Right renal cortex interstitium (tissue), 3 donors: ENCODE measurements at places on chromosomes 6 and 20.

DNA sequence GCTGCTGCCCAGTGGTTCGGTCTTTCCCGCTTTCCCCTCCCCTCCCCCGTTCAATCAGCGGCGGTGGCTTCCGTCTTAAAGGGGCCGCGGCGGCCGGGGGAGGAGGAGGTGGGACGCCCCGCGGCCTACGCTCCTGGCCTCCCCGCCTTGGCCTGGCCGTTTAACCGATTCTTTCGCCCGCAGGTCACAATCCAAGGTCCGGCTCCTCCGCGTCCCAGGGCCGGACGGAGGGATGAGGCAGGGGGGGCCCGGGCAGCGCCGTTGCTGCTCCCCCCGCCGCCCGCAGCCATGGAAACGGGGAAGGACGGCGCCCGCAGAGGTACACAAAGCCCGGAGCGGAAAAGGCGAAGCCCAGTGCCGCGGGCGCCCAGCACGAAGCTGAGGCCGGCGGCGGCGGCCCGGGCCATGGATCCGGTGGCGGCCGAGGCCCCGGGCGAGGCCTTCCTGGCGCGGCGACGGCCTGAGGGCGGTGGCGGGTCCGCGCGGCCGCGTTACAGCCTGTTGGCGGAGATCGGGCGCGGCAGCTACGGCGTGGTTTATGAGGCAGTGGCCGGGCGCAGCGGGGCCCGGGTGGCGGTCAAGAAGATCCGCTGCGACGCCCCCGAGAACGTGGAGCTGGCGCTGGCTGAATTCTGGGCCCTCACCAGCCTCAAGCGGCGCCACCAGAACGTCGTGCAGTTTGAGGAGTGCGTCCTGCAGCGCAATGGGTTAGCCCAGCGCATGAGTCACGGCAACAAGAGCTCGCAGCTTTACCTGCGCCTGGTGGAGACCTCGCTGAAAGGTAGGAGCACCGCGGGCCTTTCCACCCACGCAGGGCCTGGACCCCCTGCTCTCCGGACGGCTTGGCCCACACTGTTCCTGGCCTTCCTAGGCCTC lies 1.2 kb downstream of the STK35 start:
- no peak for DNase-seq

- DNase-seq = no peak
These were observed 753 bp upstream of the PERP start for GRCh38 chr6:138107752-138108592.

GRCh38 chr20:60056407-60057122 lies 98.3 kb downstream of the CDH26 start:
- no peak for DNase-seq

GRCh38 chr20:45308117-45308778 lies at the start of gene MATN4:
MATN4 (minus strand) TSS chr20:45308299; CDS start chr20:45305582, 2,717 bp downstream.
- DNase-seq = no peak

GRCh38 chr20:481167-481566 lies 18.8 kb upstream of the TBC1D20 start:
- no peak for DNase-seq

GRCh38 chr6:87671555-87672029 lies 30.4 kb downstream of the AKIRIN2 start:
- DNase-seq = no peak

GRCh38 chr20:13261460-13262301 lies 40.6 kb downstream of the ISM1 start:
- DNase-seq = no peak

DNA sequence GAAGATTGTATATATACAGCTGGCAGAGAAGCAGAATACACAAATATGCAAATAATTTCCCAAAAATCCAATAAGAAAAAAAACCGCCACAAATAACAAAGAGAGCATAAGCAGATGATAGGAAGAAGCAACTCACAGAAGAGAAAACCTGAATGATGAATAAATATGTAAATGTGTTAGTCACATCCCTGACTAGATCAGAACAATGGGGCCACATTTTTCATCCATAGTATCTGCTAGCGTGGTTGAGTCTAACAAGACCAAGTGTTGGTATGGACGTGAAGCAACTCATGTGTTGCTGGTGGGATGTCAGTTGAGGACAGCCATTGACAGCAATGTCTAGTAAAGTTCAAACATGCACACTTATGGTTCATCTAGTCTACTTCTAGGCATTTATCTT lies 3.9 kb upstream of the SLC22A3 start:
- no peak for DNase-seq

DNA sequence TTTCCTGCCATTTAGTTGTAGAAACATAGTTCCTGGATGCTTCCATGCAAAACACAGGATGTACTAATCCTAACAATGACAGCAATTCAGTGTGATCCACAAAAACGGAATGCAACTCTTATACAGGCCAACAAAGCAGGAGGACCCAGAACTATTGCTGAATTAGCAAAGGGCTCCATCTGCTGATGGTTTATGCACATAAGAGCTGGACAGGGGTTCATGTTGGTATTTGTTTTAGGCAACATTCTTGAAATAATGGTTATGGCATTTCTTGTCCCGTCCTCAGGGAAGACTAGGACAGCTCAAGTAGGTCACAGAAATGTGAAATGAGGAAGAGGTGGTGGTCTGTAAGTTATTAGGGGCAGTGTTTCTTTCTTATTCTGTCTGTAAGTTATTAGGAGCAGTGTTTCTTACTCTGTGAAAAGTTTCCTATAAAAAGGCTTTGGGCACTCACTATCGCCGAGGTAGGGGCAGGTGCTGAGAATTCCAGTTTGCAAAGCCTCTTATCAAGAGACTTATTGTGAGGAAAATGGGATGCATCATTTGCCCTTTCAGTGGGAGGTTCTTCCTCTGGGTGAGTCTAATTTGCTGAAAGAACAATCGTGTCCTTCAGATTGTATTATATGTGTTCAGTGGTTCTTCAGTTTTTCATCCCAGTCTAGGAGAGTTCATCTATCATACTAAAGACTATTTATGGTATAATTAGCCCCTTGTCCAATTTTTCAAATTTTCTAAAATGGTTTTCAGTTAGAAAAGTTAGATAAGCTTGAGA lies 171.1 kb downstream of the MCHR2 start:
- no peak for DNase-seq

DNA sequence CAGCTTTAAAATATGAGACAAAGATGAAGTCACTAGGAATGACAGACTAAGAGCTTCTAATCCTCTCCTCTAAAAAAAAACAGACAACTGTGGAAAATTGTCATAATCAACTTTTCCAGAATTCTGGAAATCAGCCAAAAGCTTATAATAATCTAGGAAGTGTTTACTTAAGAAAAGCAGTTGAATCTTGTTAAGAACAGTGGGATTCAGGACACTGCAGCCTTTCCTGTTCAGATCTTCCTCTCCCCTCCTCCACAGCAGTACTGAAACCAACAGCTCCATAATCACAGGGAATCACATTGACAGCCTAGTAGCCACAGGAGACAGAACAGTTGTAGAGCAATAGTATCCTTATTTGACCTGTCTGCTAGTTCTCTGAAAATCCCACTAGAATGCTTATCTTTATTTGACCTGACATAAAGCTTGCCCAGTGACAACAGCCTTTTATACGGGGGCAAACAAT lies 41.6 kb downstream of the IBTK start:
- no peak for DNase-seq

- no peak for DNase-seq
These were observed 199.2 kb upstream of the NT5E start for GRCh38 chr6:85250586-85251220.

DNA sequence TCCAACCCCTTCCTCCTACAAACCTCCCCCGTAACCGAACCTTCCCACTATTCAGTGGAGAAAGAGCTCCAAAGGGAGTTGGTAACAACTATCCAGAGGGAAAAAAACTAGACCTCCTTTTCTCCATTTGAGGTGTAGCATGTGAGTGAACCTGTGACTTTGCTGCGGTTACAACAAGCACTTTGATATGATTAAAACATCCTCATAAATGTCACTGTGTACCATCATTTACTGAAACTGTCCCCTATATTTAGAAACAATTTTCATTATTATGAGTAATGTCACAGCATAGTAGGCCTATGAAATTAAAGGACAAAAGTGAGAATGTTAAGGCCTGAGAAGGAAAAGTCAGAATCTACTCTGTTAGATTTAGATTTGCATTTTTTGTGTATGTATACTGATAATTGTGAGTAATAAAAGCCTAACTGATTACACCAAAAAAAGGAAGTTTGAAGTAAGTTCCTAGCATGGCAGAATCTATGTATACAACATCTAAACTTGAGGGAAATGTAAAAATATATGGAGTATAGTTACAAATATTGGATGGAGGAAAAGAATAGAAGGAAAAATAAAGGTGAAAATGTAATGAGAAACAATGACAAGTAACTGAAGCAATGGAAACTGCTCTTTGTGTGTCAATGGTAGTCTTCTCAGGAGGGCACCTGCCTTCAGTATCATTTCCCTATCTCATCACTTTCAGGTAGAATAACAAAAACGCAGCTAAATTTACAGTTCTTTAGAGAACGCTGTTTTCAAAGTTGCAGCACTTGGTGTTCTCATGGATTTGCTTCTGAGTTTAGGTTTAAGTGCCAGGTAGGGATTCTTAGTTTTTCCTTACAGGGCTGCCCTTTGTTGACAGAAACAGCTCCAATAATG lies 145.9 kb downstream of the IMPG1 start:
- DNase-seq = no peak

DNA sequence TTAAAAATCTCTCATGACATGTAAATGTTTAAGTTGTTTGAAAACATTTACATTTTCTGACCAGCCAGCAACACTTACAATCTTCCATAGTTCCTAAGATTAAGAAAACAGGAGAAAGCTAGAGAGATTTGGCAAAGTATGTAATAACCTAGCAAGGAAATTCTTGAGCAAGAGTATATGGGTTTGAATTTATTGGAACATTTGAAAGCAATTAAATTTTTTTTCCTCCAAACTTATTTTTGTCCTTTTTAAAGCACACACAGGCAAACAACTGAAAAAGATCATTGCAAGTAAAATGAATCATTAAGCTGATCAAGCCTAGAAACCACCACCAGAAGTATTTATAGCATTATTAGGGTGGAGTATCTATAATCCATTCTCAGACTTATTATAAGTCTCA lies 20.1 kb upstream of the ZNF217 start:
- DNase-seq = no peak

DNA sequence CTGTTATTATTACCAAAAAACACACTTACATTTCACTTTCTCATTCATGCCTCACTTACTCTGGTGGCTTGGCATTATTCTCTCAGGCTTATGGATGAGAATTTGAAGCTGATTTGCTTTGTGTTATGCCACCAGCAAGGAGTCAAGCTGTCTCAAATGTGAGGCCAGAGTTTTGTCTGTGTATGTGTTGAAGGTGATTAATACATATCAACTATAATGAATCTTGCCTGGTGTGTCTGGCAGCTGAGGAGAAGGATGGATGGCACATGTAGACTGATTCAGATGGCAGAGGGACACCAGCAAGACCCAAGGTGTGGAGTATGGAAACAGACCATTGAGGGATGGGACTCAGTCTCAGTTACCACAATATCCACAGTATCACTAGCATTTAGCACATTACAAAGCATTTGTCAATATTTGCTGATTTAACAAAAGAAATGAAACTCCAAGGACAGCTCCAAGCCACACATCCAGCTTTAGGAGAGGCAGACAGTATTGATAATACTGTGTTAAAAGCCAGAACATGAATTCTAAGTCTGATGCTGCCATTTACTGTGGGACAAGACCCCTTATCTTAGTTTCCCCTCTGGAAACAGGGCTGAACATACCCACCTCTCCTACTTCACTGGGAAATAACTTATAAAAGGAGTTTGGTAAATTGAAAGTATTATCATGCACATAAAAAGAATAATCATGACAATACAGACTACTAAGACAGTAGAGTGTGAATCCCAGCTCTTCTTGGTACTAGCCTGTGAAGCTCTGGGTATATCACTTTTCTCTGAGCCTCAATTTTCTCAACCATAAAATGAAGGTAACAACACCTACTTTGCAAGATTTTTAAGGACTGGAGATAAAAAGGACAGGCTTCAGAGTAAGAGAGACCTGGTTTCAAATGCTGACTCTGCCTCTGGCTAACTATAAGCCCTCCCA lies 11.2 kb downstream of the BCL2L1 start:
- no peak for DNase-seq

DNA sequence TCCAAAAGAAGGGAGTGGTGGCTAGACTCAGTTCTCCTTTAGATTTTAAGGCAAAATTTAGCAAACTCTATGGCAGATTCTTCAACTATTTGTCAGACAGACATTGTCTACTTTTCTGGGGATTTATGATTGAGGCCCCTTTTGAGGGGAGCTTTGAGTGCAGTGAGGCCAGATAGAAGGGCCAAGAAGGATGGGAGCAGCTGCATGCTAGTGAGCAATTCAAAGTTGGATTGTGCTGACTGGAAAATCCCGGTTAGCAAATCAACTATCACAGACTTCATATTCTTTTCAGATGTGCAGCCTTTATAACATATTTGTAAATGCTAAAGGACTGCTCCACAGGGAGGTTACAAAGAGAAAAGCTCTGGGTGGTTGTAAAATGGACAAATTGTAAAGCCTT lies 35.0 kb upstream of the ESR1 start:
- DNase-seq = no peak

DNA sequence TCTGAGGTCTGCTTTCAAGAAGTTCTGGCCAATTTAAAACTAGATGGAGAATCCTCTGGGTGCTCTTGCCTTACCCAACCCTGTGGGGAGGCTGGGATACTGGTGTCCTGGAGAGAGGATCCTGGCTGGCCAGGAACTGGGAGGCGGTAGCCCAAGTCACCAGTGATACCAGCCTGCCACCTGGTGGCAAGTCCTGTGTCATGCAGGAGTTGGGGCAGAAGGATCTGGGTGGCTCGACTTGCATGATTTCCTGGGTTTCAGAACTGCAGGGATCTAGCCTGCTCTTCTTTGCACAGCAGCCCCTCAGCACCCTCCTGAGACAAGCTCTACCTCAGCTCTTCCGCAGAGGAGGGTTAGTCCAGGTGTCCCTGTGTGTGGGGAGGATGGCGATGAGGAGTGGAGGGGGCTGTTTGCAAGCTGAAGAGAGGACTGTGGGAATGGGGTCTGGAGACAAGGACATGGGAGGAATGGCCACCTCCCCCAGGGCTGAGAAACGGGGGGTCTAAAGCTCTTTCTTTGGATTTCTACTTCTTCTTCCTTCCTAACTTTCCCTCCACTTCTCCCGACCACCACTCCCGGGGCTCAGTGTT lies 4.2 kb downstream of the KCNK17 start:
- DNase-seq = no peak

- no peak for DNase-seq
These were observed 56.6 kb upstream of the RREB1 start for GRCh38 chr6:7050872-7051779.

GRCh38 chr6:31407699-31408098 lies 4.3 kb downstream of the MICA start:
- DNase-seq = no peak

DNA sequence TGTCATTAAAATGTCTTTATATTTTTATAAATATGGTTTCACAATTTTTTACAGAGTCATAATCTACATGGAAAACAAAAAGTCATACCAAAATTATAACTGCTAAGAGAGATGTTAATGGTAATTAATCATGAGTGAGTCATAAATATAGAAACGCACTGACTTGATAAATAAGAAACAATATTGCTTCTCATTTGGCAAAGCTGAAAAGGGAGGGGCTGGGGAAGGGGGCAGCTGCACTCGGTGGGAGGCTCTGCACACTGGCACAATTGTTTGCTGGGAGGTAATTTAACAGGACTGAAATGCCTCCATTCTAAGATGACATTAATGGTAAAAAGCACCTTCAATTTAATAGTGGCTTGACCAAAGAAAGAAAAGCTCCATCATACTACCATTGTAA lies 133.3 kb upstream of the AGPAT4 start:
- no peak for DNase-seq

GRCh38 chr6:97958134-97958533 lies 675.1 kb upstream of the MMS22L start:
- DNase-seq = no peak
